ENCODE measurements at places on chromosomes 3 and 15.

DNA sequence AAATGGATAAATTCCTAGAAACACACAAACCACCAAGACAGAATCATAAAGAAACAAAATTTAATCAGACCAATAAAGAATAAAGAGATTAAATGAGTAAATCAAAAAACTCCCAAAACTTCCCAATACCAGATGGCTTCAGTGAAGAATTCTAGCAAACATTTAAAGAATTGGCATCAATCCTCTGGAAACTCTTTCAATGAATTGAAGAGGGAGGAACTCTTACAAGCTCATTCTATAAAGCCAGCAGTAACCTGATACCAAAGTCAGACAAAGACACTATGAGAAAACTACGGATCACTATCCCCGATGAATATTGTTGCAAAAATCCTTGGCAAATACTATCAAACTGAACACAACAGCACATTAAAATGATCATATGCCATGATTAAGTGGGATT, 81.9 kb upstream of the SLCO2A1 start:
- DNase-seq, result no peak

- no peak for DNase-seq
Observed at GRCh38 chr3:150064971-150065370, 94.3 kb upstream of the PFN2 start.

- DNase-seq, result no peak
Observed at GRCh38 chr15:53472883-53473282, 286.6 kb downstream of the WDR72 start.

DNA sequence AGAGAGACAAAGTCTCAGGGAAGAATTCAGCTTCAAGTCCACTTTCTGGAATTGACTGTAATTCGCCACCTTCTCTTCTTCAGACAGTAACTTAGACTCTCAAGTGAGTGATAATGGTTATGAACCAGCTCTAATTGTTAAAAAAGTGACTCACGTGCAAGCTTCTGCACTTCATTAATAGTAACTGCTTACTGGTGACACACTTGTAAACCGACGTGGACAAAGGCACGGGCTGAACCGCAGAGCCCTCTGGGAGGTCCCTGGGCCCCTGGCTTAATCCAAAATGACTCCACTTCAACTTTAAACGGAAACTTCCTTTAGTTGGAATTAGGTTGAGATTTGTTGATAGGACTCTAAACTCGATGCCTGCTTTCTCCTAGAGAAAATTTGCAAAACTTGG, 17.0 kb downstream of the MUC4 start:
- no peak for DNase-seq

- no peak for DNase-seq
Observed at GRCh38 chr15:85562824-85563223, 182.4 kb downstream of the AKAP13 start.

DNA sequence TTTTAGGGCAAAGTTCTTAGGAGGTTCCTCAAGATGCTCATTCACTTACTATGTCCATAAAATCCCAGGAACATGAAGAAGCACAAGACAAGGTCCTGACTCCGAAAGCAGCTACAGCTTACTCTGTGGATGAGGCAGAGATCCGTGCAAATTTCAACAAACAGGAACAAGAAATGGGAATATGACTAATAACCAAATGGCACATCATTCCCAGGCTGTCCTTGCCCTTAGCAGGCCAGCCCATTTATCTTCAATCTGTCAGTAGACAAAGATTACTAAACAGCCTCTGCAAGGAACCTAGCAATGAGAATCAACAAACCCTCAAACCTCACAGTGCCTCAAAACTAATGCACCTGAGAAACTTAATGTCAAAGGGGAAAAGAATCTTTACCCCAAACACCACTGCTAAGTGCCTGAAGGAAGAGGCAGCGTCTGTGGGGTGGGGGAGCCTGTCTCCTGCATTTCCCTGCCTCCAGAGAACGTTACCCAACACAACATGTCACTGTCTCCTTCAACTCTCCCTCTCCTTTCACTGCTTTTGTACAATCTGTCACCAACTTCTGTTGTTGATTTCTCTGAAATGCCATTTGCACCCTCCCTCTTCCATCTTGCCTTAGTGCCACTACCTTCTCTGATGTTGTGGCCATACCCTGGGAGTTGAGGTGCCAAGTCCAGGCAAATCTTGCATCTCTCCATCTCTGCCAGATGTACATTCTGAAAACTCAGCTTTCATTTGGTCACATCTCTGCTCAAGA, 4.8 kb downstream of the TNFAIP8L3 start:
- no peak for DNase-seq

DNA sequence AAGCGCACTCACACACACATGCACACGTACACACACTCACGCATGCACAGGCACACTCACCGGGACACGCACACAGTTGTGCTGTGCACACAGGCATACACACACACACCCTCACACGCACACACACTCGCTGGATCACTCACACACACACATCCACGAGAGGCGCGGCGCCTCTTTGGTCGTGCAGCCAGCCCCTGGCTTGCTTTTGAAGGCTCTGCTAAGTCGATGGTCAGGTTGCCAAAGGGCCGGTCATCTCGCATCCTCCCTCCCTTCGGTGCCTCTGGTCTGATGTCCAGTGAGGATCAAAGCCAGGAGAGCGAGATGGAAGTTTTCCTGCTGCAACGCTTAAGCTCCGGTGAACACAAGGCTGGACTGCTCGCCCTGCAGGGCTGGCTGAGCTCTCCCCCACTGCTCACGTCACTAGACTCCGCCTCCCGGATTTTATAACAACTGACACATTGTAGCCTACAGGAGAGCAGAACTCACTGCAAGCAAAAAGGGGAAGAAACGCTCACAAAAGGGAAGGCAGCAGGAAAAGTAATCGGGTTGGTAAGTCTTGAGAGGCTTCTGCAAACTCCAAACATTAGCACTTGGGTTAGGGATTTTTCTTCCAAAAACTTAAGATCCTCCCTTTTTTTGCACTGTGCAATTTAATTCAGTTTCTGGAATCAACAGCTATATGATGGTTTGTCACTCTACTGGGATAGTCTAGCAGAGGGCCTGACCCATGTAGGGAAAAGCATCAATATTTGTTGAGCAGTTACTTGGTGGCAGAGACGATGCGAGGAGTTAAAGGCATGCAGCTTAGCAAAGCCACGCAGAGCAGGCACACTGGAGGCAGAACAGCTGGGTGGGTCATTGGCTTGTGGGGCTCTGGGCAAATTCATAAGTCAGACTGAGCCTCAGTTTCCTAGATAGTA, at the start of gene SRGAP3:
Gene SRGAP3 (minus strand): TSS at position 374 of the 920 bp plus-strand sequence. CDS start 695 bp downstream, outside the sequence.
- peak; percentile 90 for DNase-seq
